ENCODE measurements at places on chromosomes 5 and 9.

DNA sequence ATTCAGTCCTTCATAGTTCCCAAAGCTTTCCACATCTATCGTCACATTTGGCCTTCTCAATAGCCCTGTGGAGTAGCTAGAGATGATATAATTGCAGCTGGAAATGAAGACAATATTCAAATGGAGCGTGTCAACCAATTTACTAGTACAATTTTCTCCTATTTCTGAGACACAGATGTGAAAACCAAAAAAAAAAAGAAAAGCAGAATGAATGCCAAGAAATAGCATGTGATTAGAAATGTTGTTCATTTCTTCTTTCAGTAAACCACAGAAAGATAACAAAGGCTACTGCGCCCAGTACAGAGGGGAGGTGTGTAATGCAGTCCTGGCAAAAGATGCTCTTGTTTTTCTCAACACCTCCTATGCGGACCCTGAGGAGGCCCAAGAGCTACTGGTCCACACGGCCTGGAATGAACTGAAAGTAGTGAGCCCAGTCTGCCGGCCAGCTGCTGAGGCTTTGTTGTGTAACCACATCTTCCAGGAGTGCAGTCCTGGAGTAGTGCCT is 99.0 kb downstream of the MUSK start:
- H3K27ac ChIP-seq = no peak overlapping the region
- no peaks in the 10 kb centered on the region for H3K27me3 ChIP-seq
- DNase-seq = peak; percentile 66
- no peak overlapping the region for H3K4me3 ChIP-seq
- H3K36me3 ChIP-seq = no peaks in the 10 kb centered on the region

GRCh38 chr9:120612218-120612617 is 32.3 kb upstream of the CDK5RAP2 start:
- no peaks in the 10 kb centered on the region for H3K4me1 ChIP-seq
- no peak overlapping the region for H3K27ac ChIP-seq
- no peak overlapping the region for H3K4me3 ChIP-seq
- no peaks in the 10 kb centered on the region for H3K27me3 ChIP-seq

- H3K4me1 ChIP-seq = peaks cover 4% of the 10 kb centered on the region
- H3K36me3 ChIP-seq = no peaks in the 10 kb centered on the region
- DNase-seq = no peak
- H3K4me3 ChIP-seq = no peak overlapping the region
- H3K27me3 ChIP-seq = no peaks in the 10 kb centered on the region
Observed at GRCh38 chr9:127912882-127913281, 4.0 kb downstream of the ST6GALNAC4 start.

GRCh38 chr9:84325347-84325973 is 15.1 kb downstream of the SLC28A3 start:
- H3K27ac ChIP-seq = no peak overlapping the region
- no peaks in the 10 kb centered on the region for H3K36me3 ChIP-seq
- no peak for DNase-seq
- H3K27me3 ChIP-seq = no peaks in the 10 kb centered on the region
- no peaks in the 10 kb centered on the region for H3K4me1 ChIP-seq

DNA sequence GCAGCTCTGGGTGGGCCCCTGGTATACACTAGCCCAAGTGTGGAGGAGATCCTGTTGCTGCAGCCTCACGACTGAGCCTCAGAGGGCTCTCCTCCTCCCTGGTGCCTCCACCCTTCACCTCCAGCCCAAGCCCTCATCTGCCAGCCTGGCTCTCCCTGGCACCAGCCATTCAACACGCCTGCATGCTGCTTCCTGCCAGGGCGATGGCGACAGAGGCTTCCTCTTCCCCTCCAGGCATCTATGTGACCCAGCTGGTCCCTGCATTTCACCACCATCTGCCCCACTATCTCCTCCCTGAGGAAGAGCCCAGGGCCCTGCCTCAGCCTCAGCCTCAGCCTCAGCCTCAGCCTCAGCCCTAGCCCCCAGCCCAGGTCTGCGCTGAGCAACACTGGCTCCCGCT is 54.8 kb upstream of the ANGPTL2 start:
- peak; percentile 9 for DNase-seq
- no peak overlapping the region for H3K4me3 ChIP-seq
- H3K27ac ChIP-seq = no peak overlapping the region
- no peaks in the 10 kb centered on the region for H3K36me3 ChIP-seq

DNA sequence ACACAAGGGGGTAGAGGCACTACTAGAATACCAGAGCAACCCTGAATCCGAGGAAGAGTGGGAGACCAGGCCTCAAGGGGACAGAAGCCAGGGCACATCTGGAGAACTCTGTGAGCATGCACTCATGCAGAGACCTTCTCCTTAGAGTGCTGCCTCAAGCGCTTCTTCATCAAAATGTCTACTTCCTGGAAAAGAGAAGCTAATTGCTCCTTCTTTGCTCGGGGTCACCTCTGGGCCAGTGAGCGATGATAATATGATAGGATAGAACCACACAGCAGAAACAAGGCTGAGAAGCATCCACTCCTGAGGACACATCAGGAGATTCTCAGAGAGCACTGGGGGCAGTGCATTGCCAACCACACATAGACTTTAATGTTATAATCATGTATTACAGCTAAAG is 23.7 kb upstream of the LMNB1 start:
- no peaks in the 10 kb centered on the region for H3K36me3 ChIP-seq
- H3K4me3 ChIP-seq = no peak overlapping the region
- H3K27me3 ChIP-seq = no peaks in the 10 kb centered on the region
- DNase-seq = no peak
- no peaks in the 10 kb centered on the region for H3K4me1 ChIP-seq
- no peak overlapping the region for H3K27ac ChIP-seq

GRCh38 chr5:115098041-115098702 is 71.5 kb downstream of the TRIM36 start:
- no peaks in the 10 kb centered on the region for H3K36me3 ChIP-seq
- no peak overlapping the region for H3K27ac ChIP-seq
- no peaks in the 10 kb centered on the region for H3K27me3 ChIP-seq
- peaks cover 4% of the 10 kb centered on the region for H3K4me1 ChIP-seq
- no peak for DNase-seq

DNA sequence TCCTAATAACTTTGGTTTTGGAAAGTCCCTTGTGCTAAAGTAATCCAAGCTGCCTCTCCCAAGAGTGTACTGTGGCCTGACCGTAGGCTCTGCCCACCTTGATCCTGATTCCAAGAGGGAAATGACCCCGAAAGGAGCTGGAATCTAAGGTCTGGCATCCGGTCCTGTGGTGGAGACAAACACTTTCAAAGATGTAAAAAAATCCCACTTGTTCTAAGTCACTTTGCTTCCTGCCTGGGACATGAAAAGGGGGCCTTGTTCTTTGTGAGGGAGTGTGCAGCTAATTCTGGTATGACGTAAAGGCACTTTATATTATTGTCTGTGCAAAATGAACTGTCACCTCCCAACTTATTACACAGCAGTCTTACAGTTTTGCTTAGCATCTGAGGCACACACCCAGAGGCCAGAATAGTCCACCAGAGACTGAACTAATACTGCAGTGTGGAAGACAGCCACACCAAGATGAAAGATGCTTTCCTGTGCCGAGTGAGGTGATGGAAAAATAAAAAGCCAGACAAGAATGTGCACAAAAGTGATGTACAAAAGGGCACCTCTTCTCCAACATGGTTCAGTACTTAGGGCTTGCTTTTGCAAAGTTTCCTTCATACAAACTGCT is 128.7 kb downstream of the SLC12A2 start:
- H3K4me3 ChIP-seq = no peak overlapping the region
- H3K27me3 ChIP-seq = no peaks in the 10 kb centered on the region
- no peak for DNase-seq
- no peaks in the 10 kb centered on the region for H3K36me3 ChIP-seq
- no peak overlapping the region for H3K27ac ChIP-seq

DNA sequence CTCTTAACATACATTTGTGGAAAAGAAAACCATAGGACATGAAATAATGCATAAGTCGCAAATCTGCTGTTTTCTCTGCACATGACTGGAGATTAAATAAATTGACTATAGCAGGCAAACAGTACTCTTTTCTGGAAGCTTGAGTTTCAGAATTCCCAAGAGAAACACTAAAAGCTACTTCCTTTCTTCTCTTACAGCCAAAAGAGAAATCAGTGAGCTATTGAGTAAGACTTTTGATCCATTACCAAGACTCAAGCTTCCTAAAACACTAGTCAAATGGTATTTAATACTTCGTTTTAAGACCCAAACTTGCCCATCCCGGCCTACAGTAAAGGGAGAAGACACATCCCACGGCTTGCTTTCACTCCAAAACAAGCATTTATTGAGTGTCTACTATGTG is 335.8 kb upstream of the PUM3 start:
- no peak for DNase-seq
- H3K4me1 ChIP-seq = peaks cover 4% of the 10 kb centered on the region
- H3K27ac ChIP-seq = no peak overlapping the region
- no peaks in the 10 kb centered on the region for H3K36me3 ChIP-seq
- H3K27me3 ChIP-seq = no peaks in the 10 kb centered on the region
- H3K4me3 ChIP-seq = no peak overlapping the region

GRCh38 chr5:176902911-176903664 is 3.9 kb upstream of the HK3 start:
- no peak overlapping the region for H3K27ac ChIP-seq
- H3K36me3 ChIP-seq = no peaks in the 10 kb centered on the region
- no peak overlapping the region for H3K4me3 ChIP-seq

DNA sequence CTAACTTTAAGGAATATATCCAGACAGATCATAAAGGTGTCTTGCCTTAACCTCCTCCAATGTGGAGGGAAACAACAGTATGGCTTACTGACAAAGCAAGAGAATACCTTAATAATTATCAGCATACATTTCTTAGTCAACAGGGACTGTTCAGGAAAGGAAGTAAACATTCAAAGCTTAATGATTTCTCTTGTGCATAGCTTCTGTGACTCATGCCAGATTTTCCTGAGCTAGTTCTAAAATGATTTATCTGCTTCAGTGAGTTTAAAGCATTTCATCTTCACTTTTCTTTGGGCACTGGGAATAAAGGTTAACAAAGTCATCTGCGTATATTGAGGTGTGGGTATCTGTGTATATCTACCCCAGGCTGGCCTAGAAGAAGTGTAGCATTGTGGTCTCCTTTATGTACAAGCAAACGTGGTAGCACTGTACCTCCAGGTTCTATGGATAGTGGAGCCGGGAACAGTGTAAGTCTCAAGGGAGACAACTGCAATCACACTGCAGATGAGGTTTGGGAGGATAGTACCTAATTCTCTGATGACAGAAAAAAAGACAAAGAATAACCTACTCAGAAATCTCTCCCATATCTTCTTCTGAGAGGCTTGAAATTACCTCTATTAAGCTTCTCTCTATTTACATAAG is 284.1 kb downstream of the HCN1 start:
- no peaks in the 10 kb centered on the region for H3K36me3 ChIP-seq
- H3K4me3 ChIP-seq = no peak overlapping the region
- H3K27me3 ChIP-seq = no peaks in the 10 kb centered on the region
- no peak overlapping the region for H3K27ac ChIP-seq
- DNase-seq = no peak

DNA sequence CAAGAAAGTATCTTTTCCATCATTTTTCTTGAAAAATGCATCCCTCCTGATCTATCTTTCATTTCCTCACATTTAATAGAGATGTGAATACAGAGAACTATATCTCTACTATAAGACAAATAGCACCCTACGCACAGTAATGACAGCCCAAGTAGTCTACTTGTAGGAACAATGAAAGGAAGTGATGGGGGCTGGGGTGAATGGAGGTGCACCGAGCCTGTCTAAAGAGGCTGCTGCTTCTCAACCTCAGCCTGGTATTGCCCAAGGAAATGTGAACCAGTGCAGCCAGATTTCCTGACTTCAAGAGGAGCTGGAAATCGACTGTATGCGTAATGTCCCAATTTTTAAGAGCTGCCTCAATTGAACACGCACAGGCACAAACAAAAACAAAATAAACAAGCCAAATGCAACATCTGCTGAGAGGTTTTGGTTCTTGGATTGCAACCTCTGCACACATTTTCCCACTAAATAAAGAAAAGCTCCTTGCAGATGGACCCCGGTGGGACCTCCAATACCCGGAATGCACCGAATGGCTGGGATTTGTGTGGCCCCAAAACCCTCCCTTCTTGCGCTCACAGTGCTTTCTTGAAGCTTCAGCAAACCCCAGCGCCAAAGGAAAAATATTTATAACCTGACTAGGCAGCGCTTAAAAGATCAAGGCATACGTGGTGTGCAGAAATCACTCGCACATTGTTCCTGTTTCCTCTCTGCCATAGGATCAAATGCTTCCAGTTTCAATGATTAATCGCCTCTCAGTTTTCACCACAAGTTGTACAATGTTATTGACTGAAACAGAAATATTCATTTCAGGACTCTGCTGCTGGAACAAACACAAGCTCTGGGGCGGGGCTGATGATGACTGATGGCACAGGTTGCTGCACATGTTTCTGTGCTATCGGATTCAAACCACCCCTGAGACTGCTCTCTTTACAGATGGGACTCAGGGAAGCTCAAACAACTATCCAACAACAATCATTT is 68.3 kb downstream of the KCNIP1 start:
- no peaks in the 10 kb centered on the region for H3K36me3 ChIP-seq
- no peaks in the 10 kb centered on the region for H3K27me3 ChIP-seq
- no peak overlapping the region for H3K4me3 ChIP-seq
- H3K27ac ChIP-seq = no peak overlapping the region

DNA sequence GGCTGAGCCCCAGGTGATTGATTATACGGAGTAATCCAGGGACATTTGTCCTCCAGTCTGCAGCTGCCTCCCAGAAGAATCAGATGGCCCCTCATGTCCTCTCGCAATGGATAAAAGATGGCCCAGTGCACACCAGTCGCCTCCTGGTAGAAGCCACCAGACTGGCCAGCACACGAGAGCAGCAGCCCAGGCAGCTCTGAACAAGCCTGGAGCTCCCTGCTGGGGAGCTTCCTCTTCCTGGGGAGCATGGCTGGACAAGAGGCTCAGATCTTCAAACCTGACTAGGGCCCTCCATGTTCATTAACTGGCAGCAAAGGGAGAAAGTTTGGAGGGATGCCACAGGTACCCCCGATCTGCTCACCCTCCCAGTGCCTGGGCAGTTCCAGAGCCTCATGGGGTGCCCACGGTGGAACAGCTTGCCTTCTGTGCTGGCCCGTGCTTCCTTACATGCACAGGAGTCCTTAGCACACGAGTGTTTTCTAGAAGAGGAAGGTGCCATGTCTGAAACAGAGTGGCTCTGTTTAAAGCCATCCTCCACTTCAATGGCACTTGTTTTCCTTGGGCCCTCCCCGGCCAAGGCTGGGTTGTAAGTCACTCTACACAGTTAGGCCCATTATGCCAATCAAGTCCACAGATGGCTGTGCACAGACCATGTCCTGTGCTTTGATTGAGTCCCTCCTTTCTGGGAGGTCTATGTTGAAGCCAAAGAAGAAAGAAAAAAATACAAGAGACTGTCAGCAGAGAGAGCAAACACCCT is 75.6 kb downstream of the PRRT1B start:
- H3K4me3 ChIP-seq = no peak overlapping the region
- no peaks in the 10 kb centered on the region for H3K27me3 ChIP-seq
- no peak for DNase-seq

- no peaks in the 10 kb centered on the region for H3K4me1 ChIP-seq
- no peaks in the 10 kb centered on the region for H3K36me3 ChIP-seq
- H3K27ac ChIP-seq = no peak overlapping the region
- no peak for DNase-seq
Observed at GRCh38 chr9:99606957-99607356, 214.7 kb upstream of the NR4A3 start.

All from ovary (tissue), 10 donors.